CD4-positive, alpha-beta T cell treated with Interleukin-6 at 100 ng/mL for 8 hours (primary cell): ENCODE measurements at places on chromosomes 3 and 15.

DNA sequence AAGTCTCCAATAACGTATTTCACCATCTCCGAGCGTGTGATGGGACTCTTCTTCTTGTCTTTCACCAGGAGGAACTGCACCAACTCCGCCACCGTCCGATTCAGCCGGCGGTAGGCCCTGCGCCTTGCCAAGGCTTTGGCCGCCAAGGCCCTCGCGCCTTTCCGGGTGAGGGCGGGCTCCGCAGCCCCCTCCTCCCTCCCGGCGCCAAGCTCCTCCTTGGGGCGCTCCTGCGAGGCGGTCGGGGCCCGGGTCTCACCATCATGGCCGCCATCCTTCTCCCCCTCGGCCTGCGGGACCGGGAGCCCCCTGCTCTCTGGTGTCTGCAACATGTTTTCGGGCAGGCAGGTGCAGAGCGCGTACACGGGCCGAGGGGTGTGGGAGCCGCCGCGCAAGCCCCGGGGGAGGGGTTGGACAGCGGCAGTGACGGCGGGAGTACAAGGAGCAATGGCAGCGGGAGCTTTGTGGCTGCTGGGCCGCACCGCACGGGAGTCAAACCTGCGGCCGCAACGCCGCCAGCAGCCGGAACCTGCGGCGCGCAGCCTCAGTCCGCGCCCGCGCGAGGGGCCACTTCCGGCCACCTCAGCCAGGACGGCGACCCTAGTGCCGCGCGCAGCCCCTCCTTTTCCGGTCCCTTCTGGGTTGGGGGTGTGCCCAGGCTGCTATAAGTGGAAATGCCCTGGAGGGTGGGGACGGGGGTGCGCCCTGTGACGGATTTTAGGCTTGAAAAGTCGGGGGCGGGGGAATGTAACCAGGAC, at the start of gene MAGEF1:
Gene MAGEF1 (minus strand): TSS at position 572 of the 755 bp plus-strand sequence. CDS start 243 bp downstream, at position 329.
- DNase-seq = peak; percentile 76

GRCh38 chr3:9703736-9704346, at the start of gene CPNE9:
Gene CPNE9, plus strand, starts transcription at chr3:9703833. Its CDS starts 164 bp downstream, at chr3:9703997.
- no peak for DNase-seq

- DNase-seq = no peak
Observed at GRCh38 chr3:46321461-46322104, 32.3 kb upstream of the CCR2 start.

DNA sequence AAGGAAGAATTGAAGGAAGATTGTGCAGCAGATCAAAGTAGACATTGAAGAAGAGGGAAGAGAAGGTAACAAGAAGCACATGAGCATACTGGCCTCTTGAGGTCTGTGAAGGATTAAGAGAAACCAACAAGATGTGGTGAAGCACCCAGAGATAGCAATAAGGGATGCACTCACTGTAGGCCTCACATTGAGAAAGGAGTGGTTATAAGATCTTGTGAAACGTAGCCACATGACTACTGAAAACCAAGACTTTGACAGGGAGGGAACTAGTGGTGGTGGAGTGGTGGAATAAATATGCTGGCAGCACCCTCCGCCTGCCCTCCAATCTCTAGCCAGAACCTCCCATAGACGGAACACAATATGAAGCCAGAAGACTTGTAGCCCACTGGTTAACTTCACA, 651.2 kb downstream of the DIPK2A start:
- no peak for DNase-seq

DNA sequence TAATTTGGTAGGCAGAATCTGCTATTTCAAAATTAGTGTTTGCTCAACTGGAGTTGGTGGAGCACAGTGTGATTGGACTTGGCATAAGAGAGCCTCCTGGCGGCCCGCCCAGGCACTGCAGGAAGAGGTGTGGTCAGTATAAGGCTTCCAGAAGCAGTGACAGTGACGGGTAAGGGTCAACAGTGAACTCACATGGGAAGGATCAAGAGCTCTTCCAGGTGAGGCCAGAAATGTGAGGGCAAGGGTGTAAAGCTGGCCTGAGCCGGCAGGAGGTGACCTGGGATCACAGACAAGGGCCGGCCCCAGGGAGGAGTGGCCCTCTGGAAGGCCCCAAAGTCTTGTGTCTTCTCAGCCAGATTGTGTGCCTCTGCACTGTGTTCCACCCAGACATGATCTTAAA, 93.2 kb upstream of the RNF7 start:
- peak; percentile 55 for DNase-seq

- DNase-seq = no peak
Observed at GRCh38 chr3:138862531-138862923, 27.8 kb upstream of the PIK3CB start.

- no peak for DNase-seq
Observed at GRCh38 chr3:127072221-127072771, 89.4 kb downstream of the PLXNA1 start.

DNA sequence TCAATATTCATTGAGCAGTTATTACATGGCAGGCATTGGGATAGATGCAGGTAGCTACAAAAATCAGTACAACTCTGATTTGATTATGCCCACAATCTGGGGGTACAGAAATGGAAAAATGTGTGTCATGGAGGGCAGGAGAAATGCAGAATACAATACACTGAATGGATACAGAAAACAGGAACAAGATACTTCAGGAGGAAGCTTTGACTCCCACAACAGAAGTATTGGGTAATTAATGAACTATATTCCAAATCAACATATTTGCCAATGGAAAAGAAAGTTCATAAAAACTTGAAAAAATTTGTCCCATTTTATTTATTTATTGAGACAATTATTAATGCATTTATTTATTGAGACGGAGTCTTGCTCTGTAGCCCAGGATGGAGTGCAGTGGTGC, 207.0 kb downstream of the SUCLG2 start:
- DNase-seq = no peak

- DNase-seq = no peak
Observed at GRCh38 chr15:60022379-60022741, 18.2 kb downstream of the FOXB1 start.

GRCh38 chr3:190266913-190267290, 55.3 kb downstream of the CLDN1 start:
- no peak for DNase-seq

DNA sequence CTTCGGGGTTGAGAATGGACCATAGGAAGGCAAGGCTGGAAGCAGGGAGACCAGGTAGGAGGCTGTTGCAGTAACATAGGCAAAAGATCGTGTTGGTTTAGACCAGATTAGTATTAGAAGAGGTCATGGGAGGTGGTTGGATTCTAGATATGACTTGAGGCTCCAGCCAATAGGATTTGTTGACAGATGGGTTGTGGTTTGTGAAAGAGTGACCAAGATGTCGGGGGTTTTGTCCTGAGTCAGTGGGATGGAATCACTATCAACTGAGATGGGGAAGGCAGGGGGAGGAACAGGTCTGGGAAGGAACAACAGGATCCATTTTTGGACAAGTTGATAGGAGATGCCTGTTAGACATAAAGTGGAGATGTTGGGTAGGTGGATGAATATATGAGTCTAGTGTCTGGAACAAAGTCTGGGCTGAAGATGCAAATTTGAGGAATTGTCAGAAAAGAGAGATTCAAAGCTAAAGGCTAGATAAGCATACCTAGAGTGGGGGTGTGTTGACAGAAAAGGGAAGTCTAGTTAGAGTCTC, 95.5 kb upstream of the NPHP3 start:
- DNase-seq = no peak

DNA sequence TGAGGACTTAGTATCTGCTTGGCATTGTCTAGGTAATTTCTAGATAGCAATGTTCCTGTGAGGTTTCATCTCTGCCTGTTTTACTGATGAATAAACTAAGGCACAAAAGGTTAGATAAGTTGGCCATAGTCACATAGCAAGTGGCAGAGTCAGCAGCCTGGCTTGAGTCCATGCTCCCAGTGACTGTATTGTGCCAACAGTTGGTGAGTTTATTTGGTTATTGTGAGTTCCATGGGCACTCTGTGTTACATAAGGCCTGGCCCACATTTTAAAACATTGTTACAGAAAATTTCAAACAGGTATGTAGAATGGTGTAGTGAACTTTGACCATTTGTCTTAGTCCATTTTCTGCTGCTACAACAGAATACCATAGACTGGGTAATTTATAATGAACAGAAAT, 15.2 kb downstream of the MCM2 start:
- DNase-seq = no peak
